Bronchial epithelial cell (primary cell): ENCODE measurements at places on chromosomes 7 and 10.

DNA sequence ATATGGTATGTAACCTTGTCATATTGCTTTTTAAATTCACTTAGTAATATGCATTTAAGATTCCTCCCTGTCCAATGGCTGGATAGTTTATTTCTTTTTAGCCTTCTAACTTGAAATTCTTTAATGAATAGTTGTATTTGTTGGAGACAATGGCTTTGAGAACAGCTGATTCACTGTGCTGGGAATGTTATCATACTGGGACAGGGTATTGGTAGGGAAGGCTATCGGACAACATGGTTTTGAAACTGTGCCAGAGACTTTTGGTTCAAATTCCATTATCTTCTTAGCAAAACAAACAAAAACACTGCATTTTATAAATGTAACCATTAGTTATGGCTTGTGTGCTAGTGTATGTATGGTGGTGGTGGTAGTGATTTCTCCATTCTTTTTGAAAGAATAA is 517.1 kb upstream of the ANKRD30A start:
- DNase-seq = no peak

DNA sequence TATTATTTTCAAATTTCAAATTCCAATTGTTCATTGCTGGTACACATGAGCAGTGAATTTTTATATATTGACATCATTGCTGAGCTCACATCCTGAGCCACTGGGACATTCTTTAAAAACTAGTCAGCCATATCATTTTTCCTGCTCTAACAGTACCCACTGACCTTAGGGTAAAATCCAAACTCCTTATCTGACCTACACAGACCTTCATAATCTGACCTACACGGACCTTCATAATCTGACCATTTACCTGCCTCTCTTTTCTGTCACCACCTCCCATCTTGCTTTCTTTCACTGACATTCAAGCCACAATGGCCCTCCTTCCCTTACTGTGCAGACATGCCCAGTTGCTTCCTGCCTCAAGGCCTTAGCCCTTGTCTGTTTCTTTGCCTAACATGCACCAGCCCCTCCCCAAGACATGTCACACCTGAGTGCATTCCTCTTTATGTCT is 16.1 kb upstream of the CUZD1 start:
- DNase-seq = peak; percentile 90

DNA sequence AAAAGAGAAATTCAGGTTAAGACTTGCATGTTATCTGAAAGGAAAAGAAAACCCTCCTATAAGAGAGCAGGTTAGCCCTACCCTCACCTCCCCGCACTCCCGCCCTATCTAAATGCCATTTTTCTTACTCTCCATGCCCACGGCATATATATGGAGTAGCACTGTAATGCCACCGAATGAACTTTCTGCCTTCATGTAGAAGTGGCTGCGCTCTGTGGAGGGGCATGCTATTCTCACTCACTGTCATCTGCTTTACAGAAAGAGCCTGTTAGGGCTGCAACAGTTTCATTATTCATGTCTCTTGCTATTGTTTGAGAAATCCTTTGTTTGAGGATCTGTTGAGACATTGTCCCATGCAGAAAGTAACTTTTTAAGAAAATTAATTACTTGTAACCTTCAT is 1190.6 kb downstream of the SORCS1 start:
- DNase-seq = no peak

DNA sequence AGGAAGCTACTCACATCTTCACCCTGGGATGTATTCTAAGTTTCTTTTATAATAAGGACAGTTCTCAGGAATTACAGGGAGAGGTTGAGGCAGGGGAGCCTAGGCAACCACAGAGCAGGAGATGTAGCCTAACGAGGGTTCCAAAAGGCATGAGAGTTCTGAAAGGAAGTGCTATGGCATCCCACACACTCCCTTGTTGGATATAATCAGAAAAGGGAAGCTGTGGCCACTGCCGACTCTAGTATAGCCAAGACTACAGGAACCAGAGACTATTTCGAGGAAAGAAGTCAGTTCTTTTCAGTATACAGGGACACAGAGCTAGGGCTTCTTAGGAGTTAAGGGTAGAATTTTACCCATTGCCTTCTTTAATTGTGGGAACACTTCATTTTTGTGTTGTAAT is 11.0 kb downstream of the PRR15 start:
- DNase-seq = no peak

GRCh38 chr10:92753865-92754264 is 64.1 kb downstream of the HHEX start:
- DNase-seq = no peak

GRCh38 chr7:17524746-17525145 is 226.3 kb downstream of the AHR start:
- peak; percentile 17 for DNase-seq
